ENCODE measurements at places on chromosomes 3 and 15. TPM values are rescaled to one million over a fixed set of nuclear protein-coding genes. Genes with fewer than 3 reads are reported as not detected.
A peak's percentile ranks its signal among the peaks of the same experiment; 100 is the strongest.

DNA sequence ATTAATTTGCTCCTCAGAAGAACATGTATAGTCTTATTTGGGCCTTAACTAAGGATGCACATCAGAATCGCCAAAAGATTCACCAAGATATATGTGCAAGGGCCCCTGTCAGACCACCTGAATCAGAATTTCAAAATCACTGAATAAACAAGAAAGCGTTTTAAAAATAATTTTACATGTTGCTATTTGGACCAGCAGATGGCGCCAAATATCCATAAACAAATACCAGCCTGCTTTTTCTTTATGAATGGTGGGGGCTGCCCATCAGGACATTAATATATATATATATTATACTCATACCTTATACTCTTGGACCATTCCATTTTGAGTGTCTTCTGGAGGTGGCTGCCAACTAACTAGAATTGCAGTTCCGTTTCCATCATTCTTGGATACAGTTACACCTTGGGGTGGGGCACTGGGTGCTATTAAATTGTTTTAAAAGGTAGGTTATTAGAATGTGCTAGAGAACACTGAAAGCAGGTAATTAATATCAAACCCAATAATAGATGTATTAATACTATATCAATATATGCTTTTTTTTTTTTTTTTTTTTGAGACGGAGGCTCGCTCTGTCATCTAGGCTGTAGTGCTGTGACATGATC, 1108.3 kb downstream of the ROBO1 start:
- DNase-seq = peak; percentile 54

GRCh38 chr3:115680803-115681345, 57.6 kb downstream of the GAP43 start:
- no peak for DNase-seq

DNA sequence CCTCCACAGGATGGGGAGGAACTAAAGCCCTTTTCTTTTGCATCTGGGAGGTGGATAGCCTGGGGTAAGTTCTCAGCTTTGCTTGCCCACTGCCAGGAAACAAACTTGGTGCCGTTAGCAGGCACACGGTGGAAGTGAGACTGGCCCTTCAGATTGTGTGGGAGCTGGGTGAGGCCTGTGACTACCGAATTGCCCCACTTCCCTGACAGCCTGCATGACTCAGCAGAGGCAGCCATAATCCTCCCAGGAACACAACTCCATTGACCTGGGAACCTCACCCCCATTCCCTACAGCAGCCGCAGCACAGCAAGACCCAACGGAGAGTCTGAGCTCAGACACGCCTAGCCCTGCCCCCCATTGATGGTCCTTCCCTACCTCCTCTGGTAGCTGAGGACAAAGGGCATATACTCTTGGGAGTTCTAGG, 282.6 kb downstream of the KLF13 start:
- DNase-seq = no peak

DNA sequence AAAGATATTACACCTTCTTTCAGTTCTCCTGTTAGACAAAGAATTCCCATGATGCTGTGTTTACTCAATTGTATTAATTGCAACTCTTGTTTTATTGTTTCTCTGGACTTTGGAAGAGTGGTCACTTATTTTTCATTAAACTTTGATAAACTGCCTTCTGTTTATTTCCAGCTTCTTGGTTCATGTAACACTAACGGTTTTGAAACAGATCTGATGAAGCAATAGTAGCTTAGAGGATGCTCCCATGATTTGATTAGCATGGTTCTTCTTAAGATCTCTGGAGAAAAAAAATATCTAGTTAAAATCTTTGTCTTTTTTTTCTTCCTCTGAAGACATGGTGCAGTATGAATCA, 90.1 kb downstream of the FNDC3B start:
- DNase-seq = no peak

DNA sequence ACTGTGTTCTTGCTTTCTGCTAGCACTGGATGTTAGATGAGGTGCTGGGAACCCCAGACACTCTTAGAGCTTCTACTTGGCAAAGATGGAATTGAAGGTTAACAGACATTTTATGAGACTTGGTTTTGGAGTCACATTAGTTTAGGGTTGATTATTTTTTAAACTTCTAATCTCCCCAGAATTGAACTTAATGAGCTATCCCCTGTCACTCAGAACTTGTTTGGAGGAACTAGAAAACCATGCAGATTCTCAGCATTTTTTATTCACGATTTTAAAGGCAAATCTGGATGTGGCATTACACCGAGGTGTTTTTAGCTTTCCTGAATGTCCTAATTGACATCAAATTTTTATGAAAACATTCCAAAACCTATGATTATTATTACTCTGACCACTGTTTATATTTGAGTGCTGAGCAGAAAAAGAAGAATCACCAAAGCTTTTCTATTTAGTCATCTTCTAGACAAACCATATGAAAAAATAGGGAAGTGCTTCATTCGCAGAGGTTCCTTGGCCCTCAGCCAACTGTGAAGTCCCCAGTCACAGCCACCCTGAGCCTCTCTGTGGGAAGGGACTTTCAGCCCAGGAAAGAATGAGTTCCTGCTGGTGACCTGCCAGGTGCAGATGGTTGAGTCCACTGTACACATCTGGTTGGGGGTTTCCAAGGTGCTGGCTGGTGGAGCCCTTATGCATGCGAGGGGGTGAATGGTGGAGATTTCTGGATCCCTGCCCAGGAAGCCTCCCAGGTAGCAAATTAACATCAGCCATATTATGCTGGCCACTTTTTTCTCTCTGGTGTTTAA, 196.0 kb upstream of the TOPAZ1 start:
- DNase-seq = no peak

GRCh38 chr3:28504976-28505375, 156.4 kb upstream of the AZI2 start:
- no peak for DNase-seq

Gene PARL
- 82.2 TPM for total RNA-seq

Gene SLC15A2
- 0.24 TPM for total RNA-seq
